Common myeloid progenitor, CD34-positive (primary cell): ENCODE measurements at places on chromosomes 2 and 18.

- no peak for DNase-seq
- H3K4me1 ChIP-seq, result peaks cover 25% of the 10 kb centered on the region
- no peak overlapping the region for H3K4me3 ChIP-seq
Measured at GRCh38 chr2:231397011-231397927, 1.8 kb downstream of the B3GNT7 start.

GRCh38 chr2:184610891-184611290 lies 12.6 kb downstream of the ZNF804A start:
- H3K4me1 ChIP-seq, result no peaks in the 10 kb centered on the region
- H3K27ac ChIP-seq, result no peak overlapping the region
- H3K36me3 ChIP-seq, result peaks cover 2% of the 10 kb centered on the region
- no peak overlapping the region for H3K4me3 ChIP-seq
- no peak for DNase-seq

DNA sequence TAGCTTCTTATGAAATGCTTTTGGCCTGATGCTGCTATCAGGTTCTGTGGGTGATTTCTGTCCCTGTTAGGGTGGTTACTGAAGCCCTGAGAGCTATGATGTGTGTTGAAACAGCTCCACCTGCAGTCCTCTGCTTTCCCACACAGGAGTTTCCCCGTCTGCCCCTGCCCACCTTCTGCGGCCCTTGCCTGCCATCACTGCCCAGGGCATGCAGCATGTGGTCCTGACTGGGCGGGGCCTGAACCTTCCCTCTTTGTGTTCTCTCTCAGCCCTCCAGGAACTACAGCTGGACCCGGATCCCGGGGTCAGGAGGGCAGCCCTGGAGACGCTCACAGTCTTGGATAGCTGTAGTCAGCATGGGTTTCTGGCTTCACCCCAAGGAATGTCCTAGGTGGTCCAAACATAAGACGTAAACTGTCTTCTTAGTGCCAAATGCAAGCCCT lies 21.4 kb downstream of the HJURP start:
- peak; percentile 19 for DNase-seq
- H3K4me3 ChIP-seq, result no peak overlapping the region
- H3K27me3 ChIP-seq, result no peaks in the 10 kb centered on the region
- no peak overlapping the region for H3K27ac ChIP-seq

DNA sequence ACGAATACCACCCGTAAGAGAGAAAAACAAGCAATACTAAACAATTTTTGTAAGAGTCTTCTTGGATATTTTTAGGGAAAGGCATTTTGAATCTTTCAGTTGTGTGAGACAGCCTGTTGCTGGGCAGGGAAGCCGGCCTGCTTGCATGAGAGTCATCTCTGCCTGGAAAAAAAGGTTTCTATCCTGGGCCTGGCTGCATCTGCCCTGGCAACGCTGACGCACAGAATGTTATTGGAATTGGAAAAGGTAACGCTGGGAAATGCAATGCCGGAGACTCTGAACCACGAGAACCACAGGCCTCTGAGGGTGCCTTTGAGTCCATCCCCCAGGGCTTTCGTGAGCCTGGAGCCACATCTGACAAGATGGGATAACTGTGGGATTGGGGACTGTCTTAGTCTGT lies 17.9 kb upstream of the NPAS2 start:
- H3K36me3 ChIP-seq, result no peaks in the 10 kb centered on the region
- no peak overlapping the region for H3K27ac ChIP-seq
- no peak for DNase-seq
- no peak overlapping the region for H3K4me3 ChIP-seq
- no peaks in the 10 kb centered on the region for H3K4me1 ChIP-seq
- peaks cover 5% of the 10 kb centered on the region for H3K27me3 ChIP-seq

GRCh38 chr2:61909116-61909515 lies 3.6 kb downstream of the COMMD1 start:
- H3K4me3 ChIP-seq, result no peak overlapping the region
- no peak overlapping the region for H3K27ac ChIP-seq
- no peaks in the 10 kb centered on the region for H3K27me3 ChIP-seq
- H3K4me1 ChIP-seq, result peaks cover 14% of the 10 kb centered on the region

- H3K27me3 ChIP-seq, result no peaks in the 10 kb centered on the region
- no peak overlapping the region for H3K27ac ChIP-seq
- H3K4me1 ChIP-seq, result peaks cover 9% of the 10 kb centered on the region
- H3K4me3 ChIP-seq, result no peak overlapping the region
- DNase-seq, result no peak
Measured at GRCh38 chr2:58572731-58573130, 331.6 kb upstream of the FANCL start.

DNA sequence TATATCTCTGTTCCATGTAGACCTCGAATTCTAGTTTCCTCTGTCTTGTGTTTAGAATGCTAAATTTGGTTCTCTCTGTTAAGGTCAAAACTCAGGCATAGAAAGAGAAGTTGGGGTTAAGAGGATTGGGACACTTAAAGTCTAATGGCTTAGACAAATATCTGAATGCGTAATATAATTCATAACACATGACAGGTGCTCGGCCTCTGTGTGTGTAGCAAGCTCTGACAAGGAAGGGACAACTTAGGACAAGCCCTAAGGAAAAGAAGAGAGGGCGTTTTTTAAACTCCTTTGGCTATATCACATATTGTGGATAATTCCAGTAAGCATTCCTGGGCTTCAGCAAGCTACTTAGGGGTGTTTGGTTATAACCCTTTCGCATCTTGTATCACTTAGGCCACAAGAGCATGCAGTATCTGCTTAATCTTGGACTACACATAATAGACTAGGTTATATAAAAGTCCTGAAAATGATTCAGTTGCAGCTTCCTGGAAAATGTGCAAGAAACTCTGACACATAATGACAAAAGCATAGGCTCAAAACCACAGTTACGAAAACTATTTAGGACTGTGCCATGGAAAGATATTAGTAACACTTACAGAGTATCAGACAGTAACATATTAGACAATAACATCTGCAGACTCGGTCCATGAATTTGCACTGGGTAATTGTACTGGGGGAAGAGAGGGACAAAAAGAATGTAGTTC lies 16.1 kb upstream of the CREB1 start:
- H3K27me3 ChIP-seq, result no peaks in the 10 kb centered on the region
- H3K4me3 ChIP-seq, result no peak overlapping the region
- H3K36me3 ChIP-seq, result no peaks in the 10 kb centered on the region
- H3K27ac ChIP-seq, result no peak overlapping the region

DNA sequence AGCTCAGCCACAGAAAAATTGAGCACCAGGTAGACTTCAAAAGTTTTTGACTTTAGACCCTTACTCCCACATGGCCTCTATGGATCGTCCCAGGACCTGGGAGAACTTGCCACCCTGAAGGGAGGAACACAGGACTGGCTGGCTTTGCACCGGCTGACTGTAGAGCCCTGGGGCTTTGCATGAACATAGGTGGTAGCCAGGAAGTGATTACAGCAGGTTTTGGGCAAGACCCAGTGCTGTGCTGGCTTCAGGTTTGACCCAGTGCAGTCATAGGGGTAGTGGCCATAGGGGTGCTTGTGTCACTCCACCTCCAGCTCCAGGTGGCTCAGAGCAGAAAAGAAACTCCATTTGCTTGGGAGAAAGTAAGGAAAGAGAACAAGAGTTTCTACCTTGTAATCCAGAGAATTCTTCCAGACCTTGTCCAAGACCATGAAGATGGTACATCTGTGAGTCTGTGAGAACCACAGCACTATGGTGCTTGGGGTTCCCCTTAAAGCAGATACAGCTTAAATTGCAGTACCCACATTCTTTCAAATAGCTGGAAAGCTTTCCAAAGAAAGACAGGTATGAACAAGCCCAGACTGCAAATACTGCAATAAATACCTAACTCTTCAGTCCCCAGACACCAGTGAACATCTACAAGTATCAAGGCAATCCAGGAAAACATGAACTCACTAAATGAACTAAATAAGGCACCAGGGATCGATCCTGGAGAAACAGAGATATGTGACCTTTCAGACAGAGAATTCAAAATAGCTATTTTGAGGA lies 13.0 kb upstream of the SESTD1 start:
- H3K27ac ChIP-seq, result no peak overlapping the region
- H3K27me3 ChIP-seq, result no peaks in the 10 kb centered on the region
- H3K4me3 ChIP-seq, result no peak overlapping the region
- no peaks in the 10 kb centered on the region for H3K36me3 ChIP-seq
- DNase-seq, result no peak

DNA sequence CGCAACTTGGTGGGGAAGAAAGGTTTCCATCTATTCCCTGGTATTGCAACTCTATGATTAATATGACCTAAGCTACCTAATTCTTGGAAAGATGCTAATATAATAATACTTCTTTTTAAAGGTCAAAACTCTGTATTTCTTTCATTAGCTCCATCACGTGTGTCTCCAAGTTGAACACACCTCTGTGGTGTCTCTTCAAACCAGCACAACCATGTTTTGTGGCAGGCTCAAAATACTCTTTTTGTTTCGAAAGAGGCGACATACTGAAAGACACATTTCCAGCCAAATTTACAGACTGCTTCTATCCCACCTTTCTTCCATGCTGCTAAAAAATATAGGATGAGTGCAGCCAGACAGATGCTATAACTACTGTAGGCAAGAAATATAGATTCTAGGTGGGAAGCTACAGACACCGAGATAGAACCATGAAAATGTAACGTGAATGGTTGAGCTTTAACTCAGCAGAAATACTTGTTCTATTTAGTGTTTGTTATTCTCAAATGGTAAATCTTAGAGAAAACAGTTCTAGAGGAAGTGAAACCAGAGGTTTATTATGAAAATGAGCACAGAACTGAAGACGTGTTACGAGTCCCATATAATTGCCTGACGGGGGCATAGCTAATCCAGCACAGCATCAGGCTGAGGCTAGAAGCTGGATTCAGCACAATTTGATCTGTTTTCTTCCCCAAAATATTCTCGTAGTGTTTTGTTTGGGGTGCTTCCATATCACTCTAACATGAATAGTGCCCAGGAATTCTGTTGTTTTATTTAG lies 991.5 kb upstream of the FANCL start:
- no peak overlapping the region for H3K4me3 ChIP-seq
- no peaks in the 10 kb centered on the region for H3K36me3 ChIP-seq
- no peaks in the 10 kb centered on the region for H3K4me1 ChIP-seq
- no peak overlapping the region for H3K27ac ChIP-seq
- DNase-seq, result no peak
